ENCODE measurements at places on chromosomes 1 and 21. TPM values are rescaled to one million over a fixed set of nuclear protein-coding genes. Genes with fewer than 3 reads are reported as not detected.

Gene TOMM20
- 112 TPM for total RNA-seq

Gene CELSR2
- total RNA-seq, result 13.8 TPM

Gene GRIK1
- not detected for total RNA-seq

Gene PPP1R8
- 37.9 TPM for total RNA-seq

Gene WNT3A
- 0.29 TPM for total RNA-seq

Gene CNTN2
- total RNA-seq, result not detected

Gene DISC1
- 12.4 TPM for total RNA-seq

Gene CCDC30
- 15.4 TPM for total RNA-seq

- DNase-seq, result no peak
Observed at GRCh38 chr1:43284546-43285110, 753 bp downstream of the C1orf210 start.

GRCh38 chr1:36342426-36343185 is 19.2 kb upstream of the EVA1B start:
- no peak for DNase-seq

DNA sequence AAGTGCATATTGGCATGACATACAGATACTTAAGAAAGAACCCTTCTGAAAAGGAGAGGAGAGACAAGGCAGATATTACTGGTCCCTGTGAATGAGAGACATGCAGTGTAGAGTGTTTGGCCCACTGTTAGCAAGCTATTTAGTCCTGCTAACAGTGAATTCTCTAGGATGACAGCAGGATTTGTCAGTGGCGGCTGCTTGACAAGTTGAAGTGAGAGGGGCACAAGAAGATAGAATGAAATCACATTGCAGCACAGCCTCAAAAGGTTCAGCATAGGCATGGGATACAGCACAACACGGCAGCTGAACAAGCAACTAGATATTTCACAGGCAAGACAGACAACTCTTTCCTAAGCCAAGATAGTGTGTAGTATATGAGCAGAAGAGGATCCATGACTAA is 407.9 kb downstream of the PLA2G4A start:
- no peak for DNase-seq

DNA sequence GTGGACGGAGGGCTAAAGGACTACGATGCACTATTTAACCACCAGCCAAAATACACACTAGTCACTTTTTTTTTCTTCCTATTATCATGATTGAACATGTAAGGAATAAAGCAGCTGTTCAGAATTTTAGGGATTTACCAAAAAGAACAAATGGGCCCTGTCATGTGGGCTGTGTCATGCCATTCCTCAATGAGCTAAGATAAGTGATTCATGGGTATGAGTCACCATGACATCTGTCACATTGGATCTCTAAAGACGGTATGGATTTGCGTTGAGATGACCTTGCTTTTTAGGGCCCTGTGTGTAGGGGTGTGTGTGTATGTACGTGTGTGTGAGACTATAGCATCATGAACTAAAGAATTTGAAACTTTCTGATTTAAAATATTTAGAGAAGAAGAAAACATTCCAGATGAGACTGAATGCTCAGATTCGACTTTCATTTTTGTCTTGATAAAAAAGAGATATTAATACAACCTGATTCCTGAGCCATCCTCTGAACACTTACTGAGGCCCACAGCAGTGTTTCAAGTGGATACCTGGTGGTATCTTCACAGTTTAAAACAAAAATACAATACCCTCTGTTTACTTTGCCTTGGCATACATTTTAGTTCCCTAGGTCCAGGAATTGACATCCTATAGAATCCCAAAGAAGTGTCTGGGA is 246.1 kb upstream of the DUSP10 start:
- no peak for DNase-seq

DNA sequence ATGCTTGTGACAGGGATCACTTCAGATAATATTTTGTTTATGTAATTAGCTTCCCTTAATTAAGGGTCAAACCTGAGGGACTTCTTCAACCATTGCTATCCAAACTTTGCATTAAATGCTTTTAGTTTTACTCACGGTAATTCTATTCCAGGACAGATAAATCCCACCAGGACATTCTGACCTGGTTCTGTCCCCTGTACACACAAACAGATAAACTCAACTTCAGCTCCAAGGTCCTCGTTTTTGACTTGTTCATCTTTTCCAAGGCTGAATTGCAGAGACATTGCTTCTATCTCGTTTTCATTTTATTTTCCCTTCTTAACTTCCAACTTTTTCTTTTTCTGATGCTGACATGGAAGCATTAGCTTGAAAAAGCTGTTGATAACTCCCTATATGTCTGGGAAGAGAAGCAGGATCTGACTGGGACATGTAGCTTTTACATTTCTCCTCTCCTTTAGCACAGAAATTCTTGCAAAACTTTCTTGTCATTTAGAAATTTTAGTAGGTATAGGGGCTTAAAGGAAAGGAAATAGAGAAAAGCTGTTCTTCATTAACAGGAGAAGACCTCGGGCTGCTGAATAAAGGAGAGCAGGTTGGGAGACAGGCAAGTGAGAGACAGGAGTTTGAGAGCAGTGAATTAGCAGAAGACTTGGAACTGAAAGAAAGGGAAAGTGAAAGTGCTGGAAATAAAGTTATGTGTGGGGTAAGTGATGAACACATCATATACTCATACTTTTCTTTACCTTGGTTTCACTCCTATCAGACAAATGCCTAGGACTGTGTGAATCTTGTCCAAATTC is 231.7 kb upstream of the B3GALT2 start:
- DNase-seq, result no peak

GRCh38 chr1:9314111-9314510 is 21.4 kb downstream of the SPSB1 start:
- DNase-seq, result no peak

GRCh38 chr21:46002841-46003574 is 21.4 kb downstream of the COL6A1 start:
- peak; percentile 41 for DNase-seq

DNA sequence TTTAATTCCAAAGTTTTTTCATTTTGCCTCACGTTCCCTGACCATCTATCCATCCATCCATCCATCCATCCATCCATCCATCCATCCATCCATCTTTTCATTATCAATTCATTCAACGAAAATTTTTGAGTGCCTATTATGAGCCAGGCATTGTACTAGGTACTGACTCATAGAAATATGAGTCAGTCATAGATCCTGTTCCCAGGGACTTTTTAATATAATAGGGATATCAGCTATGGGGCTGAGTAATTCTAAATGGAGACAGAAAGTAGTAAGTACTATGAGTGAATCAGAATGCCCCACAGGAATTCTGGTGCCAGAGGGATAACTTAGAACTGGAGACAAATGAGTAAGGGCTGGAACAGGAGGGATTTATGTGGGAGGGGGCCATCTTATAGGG is 49.8 kb upstream of the GNG12 start:
- DNase-seq, result no peak

DNA sequence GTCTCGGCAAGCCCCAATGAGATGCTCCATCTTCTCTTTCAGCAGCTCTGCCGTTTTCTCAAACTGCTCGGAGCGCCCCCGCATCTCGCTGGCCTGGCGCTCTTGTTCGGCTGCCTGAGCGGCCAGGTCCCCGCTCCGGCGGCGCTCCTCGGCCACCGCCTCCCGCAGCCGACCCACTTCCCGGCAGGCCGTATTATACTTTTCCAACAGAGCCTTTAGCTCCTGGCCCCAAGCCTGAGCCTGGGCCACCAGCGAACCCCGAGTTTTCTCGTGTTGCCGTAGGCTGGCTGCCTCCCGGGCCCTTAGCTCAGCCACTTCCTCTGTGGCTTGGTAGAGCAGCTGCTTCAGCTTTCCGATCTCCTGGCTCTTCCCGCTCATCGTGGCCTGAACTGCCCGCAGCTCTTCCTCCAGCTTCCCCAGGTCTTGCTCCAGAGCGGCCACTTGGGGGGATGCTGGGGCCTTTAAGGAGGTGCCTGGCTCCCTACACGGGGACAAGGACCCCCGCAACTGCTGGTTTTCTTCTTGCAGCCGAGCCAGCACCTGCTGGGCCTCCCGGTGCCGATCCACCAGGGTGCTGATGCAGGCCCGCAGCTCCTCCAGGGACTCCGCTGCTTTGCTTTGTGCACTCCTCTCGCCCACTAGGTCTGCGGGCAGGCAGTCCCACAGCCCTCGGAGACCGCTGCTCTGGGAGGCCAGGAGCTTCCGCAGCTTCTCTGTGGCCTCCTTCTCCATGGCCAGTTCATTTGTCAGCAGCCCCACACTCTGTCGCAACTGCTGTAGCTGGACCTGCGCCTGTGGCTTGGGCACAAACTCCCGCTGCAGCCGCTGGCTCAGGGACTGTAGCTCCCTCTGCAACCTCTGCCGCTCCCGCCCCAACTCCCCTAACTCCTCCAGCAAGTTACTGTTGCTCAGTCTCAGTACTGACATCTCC is 13.4 kb upstream of the PIAS3 start:
- DNase-seq, result no peak

- no peak for DNase-seq
Observed at GRCh38 chr1:94096797-94097549, 24.0 kb downstream of the ABCA4 start.

DNA sequence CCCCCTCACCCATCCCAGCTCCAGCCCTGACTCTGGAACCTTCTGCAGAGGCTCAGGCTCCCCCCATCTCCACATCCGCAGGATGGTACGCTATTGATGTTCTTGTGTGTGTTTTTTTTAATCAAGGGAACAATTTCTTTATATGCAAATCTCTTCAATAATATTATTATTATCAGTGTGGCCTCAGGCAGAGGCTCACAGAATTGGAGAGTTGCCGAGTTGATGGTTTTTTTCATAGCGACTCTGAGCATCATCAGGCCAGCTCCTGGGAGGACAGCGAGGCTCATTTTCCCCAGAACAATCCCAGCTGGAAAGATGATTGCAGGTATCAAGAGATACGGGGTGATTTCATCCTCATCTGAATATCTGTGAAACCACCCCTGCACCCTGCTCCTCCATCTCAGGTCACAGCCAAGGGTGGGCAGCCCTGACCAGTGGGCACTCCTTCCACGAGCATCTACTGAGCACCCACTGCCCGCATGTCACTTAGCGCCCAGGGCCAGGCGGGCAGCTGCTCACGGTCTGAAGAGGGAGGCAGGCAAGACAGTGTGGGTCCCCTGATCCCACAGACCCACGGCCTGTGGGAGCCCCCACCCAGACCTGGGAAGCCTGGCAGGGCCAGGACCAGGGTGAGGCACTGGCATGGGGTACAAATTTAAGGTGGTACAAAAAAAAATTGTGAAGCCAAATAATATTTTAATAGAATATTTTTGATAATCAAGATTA is 245.6 kb upstream of the VAMP3 start:
- DNase-seq, result no peak

- no peak for DNase-seq
Observed at GRCh38 chr1:61326713-61327112, 244.4 kb downstream of the NFIA start.

- DNase-seq, result no peak
Observed at GRCh38 chr1:186550832-186551231, 89.9 kb upstream of the PDC start.

GRCh38 chr1:46062651-46063319 is 69.6 kb downstream of the PIK3R3 start:
- DNase-seq, result no peak

Measured in breast epithelium (tissue), 4 donors.